ENCODE measurements at places on chromosomes 12 and 14. TPM values are rescaled to one million over a fixed set of nuclear protein-coding genes. Genes with fewer than 3 reads are reported as not detected.

DNA sequence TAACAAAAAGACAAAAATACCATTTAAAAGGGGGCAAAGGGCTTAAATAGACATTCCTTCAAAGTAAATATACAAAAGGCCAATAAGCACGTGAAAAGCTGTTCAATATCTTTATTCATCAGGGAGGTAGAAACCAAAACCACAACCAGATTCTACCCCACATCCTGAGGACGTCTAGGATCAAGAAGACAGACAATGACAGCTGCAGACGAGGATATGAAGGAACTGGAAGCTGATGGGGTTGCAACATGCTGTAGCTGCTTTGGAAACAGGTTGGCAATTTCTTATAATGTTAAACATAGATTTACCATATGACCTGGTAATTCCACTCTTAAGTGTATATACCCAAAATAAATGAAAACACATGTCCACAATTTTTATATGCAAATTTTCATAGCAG, 85.1 kb upstream of the C14orf180 start:
- DNase-seq = no peak

GRCh38 chr12:112422531-112422930, 3.8 kb downstream of the PTPN11 start:
- no peak for DNase-seq

TMEM179 gene
- total RNA-seq = not detected

DNA sequence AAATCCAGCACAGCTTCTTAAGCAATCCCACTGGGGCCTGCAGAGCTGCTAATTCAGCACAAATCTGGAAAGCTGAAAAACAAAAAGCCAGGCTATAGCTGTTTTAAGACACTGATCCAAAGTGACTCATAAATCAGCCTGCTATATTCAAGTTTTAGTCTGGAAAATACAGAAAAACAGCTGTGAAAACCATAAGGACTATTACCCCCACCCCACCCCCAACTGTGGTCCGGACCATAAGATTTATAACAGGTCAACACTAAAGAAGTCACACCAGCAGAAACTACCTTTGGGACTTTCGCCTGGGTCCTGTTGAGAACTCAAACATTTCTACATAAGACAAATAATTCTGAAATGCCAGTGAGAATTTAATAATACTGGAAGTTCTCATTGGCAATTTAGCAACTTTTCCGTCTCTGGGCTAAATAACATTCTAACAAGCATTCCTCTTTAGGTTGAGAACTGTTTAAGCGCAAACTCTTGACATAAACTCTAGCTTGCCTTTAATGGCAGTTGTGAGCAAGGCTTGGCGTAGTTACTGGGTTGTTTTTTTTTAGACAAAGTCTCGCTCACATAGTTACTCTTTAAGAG, 3.3 kb downstream of the LRIG3 start:
- DNase-seq = no peak

DNA sequence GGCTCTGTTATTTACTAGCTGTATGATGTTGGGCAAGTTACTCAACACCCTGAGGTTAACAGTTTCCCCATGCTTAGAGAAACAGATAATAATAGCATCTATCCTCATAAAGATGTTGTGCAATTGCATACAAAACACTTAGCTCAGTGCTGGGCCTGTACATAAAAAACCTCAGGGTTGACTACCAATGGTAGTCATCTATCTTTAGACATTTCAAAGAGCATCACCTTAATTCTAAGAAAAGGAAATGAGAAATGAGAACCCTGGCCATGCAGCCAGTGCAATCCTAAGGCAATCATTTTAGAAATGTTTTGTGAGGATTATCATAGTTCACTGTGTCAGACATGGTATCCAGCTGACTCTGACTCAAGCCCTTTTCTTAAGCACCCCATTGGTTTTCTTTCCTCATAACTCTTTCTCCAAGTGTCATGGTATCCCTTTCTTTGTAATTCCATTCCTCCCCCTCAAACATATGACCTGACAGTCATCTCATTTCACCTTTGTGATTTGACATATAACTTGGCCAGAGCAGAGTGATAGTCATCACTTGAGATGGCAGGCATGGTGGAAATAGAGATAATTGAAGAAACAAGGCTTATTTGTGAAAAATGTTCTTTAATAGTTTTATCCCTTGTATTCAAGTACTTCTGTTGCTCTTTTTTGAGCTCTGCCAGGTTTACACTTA, 29.5 kb upstream of the OSBPL8 start:
- no peak for DNase-seq

DNA sequence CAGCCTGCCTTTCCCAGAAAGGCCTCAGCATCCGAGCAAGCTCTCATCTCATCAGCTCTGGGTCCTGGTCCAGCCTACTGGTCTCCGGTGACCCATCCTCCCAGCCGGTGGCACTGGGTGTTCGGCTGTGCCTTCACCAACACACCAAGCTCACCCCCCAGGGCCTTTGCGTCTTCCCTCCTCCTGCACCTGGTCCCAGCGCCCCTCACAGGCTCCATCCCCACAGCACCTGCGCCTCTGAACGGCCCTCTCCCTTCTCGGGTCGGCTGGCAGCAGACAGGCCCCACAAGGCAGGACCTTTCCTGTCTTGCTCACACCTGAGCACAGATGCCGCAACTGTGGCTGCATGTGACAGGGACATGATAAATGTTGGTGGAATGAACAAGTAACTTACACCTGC, 13.1 kb downstream of the P2RX2 start:
- DNase-seq = no peak

DNA sequence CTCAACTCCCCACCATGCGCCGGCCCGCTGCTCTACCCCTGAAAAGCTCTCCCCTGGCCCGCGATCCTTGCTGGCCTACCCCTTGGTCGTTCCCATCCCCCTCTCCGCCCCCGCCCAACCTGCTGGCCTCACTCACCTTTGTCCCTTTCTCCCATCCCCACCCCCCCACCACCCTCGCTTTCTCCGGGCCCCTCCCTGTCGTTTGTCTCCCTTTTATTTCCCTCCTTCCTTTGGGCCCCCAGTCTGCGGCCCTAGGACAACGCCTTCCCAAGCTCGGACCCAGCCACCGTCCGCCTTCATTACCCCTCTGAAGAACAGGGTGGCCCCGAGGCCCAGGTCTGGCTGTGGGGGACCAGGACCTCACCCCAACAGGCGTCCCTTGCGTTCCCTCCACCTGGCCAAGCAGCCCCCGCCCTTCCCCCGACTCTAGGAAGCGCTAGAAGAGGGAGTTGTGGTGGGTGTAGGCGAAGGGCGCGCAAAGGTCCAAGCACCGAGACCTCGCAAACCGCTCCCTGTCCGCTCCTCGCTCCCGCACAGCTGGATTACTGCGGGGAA, 6.9 kb upstream of the SLC7A7 start:
- no peak for DNase-seq

- DNase-seq = no peak
Measured at GRCh38 chr12:34335819-34336262, 313.5 kb downstream of the ALG10 start.

DNA sequence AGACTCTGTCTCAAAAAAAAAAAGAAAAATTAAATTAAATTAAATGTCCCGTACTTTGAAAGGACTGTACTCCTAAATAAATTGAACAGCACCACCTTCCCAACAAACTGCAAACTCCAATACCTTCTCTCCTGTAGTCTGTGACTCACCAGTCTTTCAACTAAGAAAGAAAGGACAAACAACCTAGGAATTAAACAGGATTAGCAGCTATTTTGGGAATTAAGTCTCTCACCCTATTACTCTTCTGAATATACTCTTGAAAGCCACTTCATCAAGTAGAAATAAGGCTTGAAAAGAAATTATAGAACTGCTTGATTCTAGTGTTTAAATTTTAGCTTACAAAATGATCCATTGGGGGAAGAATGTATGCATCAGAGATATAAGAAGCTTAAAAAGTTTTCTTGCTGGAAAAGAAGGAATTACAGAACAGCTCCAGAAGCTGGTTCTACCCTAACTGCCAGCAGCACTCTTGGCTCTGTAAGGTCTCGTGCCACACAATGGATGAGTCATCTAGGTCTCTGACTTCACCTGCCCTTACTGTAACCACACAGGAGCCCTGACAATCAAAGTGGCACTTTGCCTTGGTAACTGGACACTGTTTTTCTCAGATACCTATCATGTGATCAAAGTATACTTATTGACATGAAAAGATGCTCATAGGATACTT, 57.0 kb upstream of the CERS5 start:
- DNase-seq = peak; percentile 41

DNA sequence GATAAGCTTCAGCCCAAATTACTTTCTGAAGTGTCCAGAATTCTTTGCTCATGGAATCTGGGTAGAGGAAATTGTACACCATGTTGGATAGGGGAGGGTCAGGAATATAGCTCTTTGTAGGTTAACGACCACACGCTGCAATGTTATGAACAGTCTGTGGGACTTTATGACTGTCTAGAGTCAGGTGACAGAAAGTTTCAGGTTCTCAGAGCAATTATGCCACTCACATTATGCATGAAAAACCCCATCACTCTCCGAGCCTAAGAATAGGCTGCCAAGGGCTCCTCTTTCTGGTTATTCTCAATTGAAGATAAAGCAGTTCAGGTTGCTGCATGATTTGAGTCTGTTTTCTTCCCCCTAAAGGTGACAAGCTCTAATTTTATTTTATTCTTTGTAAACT, 430.9 kb downstream of the ATP23 start:
- no peak for DNase-seq

GRCh38 chr12:12807970-12808702, 5.0 kb upstream of the DDX47 start:
- peak; percentile 54 for DNase-seq

DNA sequence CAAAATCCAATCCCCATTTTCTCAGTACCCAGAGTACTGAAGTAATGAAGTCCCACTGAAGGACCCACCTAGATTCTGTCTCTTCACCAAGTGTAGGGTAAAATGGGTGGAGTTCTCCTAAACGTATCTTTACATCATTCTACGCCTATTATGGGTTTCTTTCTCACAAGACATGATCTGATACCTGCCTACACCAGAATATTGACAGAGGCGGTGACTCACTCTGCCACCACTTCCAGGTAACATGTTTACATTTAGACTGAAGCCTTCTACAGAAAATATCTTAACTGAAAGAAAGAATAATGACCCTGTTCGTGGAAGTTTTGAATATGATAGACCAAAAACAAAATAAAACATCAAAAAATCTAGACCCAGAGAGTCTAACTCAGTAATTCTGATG, 89.8 kb downstream of the BTG1 start:
- DNase-seq = peak; percentile 51

C12orf60 gene
- total RNA-seq = 2.7 TPM

DNA sequence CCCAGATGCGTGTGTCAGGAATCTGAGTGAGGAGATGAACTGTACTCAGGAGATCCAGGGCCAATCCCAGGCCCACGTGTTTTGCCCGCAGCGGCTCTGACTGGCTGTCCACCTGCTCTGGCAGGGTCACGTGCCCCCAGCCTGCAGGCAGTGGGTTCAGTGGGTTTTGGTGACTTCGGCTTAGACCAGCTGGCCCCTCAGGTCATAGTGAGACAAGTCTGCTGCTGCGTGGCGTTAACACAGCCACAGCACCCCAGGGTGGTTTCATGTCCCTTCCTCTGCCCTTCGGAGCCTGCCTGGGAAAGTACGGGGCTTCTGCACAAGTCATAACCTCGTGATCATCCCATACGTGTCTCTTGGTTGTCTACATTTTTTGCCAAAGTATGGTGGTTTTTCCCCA, 2.6 kb downstream of the FBRSL1 start:
- peak; percentile 44 for DNase-seq

DNA sequence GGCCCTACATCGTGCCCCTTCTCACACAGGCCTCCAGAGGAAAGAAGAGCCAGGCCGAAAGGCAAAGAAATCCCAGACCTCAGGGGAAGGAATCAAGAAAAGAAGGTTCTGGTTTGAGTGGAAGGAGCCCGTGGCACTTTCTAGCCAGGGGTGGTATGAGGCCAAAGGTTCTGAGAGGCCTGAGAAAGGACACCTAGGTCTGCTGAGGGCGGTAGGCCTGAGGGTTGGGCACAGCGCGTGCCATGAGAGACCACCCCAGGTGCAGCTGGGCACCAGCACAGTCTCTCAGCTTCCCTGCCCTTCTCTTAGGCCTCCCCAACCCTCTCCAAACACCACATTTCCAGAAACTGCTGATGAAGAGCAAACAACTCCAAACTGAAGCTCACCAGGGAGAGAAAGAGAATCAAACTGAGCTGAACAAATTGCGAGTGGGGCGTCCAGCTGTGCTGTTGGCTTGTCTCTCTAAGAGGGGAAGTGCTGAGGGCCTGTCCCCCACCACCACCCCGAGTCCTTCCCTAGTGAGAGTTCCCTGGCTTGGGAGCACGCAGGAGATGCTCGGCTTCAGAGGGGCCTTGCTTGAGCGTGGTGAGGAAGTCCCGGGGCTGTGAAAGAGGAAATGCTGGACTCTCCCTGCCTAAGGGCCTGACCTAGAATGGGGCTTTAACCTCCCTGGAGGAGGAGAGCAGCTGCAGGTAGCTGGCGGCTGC, 184.8 kb downstream of the ZFP36L1 start:
- DNase-seq = no peak

DNA sequence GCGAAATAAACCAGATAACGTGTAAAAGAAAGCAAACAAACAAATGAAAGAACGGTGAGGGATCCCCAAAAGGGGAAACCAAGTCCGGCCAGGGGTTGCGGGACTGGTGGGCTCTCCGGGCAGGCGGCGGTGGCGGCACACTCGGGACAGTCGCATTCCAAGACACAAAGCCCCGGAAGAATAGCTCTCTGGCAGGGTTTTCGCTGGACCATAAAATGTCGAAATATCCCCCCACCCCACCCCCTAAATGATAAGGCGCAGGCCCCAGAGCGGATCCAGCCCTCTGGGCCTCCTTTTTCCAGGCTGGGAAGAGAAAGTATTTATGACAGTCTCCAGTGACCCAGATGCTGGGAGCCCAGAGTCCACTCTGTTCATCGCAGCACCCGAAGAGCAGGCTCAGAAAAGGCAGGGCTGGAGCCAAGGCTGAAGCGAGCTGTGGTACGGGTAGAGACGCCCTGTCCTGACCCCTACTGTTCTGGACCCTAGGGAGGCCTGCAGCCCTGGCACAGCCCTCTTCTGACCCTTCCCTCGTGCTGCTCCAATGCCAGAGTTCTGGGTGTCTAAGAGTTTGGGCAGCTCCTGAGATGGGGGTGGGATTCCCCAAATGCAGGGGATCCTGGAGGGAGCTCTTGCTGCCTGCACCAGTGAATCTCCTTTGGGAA, 2.1 kb upstream of the HOXC8 start:
- no peak for DNase-seq

MGST1 gene
- total RNA-seq = not detected

EML5 gene
- 3.3 TPM for total RNA-seq

- DNase-seq = peak; percentile 53
Measured at GRCh38 chr14:68232300-68233055, 412.9 kb downstream of the RAD51B start.

GRCh38 chr12:19245666-19246065, 116.1 kb downstream of the PLEKHA5 start:
- no peak for DNase-seq

DNA sequence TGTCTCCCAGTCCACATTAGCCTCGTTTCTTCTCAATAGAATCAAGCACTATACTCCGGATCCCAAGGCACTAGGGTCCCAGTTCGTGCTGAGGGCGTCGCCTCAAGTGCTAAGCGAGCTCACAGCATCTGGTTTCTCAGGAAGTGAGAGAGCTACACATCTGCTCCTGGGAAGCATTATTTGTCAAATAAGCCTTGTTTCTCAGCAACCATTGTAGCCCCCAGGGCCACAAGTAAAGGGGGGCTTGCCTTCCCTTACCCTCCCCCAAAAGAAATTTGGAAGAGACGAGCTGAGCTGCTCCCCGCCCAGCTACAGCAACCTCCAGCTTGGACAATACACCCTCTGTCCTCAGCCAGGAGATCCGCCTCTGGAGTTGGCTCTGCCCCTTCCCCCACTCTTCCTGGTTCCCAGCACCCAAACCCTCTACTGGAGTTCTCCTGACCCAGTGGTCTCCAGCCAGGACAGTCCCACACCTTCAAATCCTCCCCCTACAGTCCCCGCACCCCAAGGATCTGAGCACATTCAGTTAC, 5.7 kb upstream of the TNS2 start:
- DNase-seq = no peak

GRCh38 chr14:103735815-103736545, 20.4 kb downstream of the ZFYVE21 start:
- no peak for DNase-seq

Measured in activated naive CD8-positive, alpha-beta T cell treated with anti-CD3 and anti-CD28 coated beads for 36 hours (primary cell).